Esophagus squamous epithelium (tissue), 5 donors: ENCODE measurements at places on chromosomes 7 and 10.

GRCh38 chr10:99224766-99225165 is 10.9 kb downstream of the HPSE2 start:
- no peak for DNase-seq

GRCh38 chr7:84829719-84830118 is 357.1 kb downstream of the SEMA3D start:
- DNase-seq = no peak

DNA sequence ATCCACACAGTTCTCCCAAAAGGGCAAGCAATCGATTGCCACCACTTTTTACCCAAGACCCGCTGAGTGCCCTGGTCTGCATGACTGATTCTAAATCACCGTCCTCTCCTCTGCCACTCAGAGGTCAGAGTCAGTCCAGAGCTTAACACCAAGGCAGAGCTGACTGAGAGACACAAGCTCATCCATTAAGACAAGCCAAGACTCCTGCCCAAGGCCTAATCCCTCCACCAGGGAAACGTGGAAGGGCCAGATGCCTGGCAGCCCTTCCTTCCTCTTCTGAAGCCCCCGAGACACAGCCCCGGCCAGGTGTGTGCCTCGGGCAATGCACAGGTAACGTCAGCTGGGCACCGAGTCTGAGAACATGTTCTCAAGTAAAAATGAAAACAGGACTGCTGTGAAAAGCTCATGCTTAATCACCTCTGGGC is 51.7 kb downstream of the DIP2C start:
- DNase-seq = no peak

DNA sequence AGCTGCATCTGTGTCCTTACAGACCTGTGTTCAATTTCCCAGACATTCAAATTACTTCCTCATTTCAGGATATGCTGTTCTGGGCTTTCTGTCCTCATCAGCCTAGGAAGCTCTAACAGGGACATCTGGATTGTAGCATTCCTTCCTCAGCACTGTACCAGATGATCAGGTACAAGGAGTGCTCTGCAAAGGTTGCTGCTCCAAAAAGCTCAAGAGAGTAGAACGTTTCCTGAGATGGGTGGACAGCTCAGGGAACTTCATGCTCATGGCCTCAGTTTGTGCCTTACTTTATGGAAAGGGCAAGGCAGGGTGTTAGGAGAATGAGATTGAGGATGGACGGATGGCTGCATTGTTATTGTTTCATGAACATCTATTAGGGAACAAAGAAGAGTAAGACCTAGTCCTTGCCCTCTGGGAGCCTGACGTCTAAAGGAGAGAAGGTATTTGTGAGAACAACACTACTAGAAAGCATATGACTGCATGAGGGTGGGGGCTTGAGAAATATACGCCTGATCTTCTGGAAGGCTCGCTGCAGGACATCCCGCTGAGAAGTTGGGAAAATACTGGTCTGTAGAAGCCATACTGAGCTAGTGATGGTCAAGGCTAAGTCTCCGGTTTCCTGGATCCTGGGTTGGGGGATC is 10.5 kb upstream of the ZNF212 start:
- no peak for DNase-seq

GRCh38 chr7:142557971-142558582 is 191.2 kb upstream of the PRSS1 start:
- DNase-seq = no peak

DNA sequence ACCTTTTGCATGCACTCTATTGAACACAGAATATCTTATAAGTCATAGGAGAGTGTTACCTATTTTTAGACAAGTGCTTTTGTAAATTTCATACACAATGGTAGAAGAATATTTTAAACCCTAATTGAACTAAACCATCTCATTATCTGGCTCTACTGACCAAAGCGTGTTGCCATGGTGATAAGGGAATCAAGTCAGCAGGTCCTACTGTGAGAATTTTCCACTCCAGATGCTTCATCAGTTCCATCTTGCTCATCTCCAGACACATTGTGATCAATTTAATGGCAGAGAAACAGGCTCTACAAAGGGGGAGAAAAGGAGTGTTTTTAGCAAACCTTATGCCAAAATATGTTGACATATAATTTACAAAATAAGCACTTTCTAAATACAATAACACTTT is 621.9 kb upstream of the GHITM start:
- no peak for DNase-seq

- no peak for DNase-seq
Measured at GRCh38 chr7:37433166-37433565, 15.5 kb downstream of the ELMO1 start.

- DNase-seq = no peak
Measured at GRCh38 chr10:64376167-64376566, 855.0 kb downstream of the REEP3 start.

- no peak for DNase-seq
Measured at GRCh38 chr7:47843291-47843690, 105.0 kb downstream of the PKD1L1 start.

DNA sequence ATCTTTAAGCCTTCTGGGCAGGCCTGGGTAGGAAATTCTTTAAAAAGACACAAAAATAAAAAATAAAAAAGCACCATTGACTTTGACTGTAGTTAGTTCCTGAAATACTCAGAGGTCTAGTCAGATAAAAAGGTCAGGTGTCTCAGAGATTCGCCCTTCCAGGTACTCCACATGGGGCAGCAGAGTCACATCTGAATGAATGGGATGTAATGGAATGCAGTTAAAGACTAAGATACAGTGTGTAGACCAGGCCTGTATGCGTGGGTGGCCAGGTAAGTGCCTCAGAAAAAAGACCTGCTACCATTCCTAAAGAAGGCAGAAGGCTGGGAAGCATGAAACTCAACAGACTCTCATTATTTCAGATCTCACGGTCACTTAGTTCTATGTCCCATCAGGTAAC is 68.6 kb upstream of the SEM1 start:
- DNase-seq = no peak

- DNase-seq = no peak
Measured at GRCh38 chr7:51124321-51124720, 192.3 kb downstream of the COBL start.

GRCh38 chr7:16851829-16852228 is 30.0 kb downstream of the AGR3 start:
- no peak for DNase-seq
